Stimulated activated CD4-positive, alpha-beta T cell treated with anti-CD3 and anti-CD28 coated beads, Interleukin-1b, Interleukin-23, amount 100 ng/mL, for 24 hours (primary cell): ENCODE measurements at places on chromosomes 6 and 20.

GRCh38 chr6:138896104-138896756 is 91.8 kb downstream of the REPS1 start:
- no peak for DNase-seq

DNA sequence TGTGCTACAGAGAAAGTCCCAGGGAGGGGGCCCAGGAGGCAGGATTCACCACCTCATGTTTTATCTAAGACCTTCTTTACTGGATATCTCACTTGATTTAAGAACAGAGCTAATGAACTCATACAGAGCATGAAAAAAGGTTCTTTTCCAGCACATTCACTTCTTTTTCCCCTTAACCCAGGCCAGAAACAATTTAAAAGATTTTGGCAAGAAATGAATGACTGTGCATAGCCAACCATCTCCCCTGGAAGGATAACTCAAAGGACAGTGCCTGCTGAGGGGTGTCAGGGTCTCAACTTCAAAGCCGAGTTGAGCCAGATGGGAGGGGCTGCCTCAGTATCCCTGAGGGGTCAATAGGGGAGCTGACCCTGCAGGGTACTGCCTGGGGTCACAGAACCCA is 253.4 kb downstream of the SOD2 start:
- DNase-seq = no peak

DNA sequence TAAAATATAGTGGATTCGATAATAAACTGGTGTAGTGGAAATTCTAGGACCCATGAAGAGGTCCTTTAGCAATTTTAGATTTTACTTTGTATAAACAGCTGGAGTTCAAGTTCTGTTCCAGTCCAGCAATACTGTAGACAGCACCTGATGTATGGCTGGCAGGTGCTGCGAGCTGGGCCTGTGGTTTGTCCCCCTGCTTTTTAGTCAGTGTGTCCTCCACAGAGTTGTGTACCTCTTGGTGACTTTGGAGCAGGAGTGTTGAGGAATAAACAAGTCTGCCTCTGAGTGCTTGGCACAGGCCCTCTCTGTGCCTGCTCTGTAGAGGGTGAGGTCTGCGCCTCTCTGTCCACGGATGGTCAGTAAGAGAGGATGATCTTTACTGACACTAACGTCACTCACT is 13.8 kb downstream of the STX16 start:
- no peak for DNase-seq

GRCh38 chr6:626236-626635 is 30.7 kb downstream of the HUS1B start:
- DNase-seq = no peak

DNA sequence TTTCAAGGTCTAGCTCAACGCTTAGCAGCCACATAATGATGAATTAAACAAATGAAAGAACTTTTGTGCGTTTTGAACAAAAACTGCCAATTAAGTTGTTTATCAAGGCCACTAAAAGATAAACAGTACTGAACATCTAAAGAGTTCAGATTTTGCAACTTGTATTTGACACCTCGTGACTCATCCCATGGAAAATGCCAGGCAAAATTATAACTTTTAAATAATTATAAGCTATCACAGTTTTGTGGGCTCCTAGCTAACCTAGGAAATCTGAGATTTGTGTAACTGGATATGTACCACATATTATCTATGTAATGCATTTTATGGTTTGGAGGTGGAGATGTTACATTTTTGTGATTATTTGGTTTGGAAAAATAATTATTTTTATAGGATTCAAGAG is 9.6 kb upstream of the BAG2 start:
- no peak for DNase-seq

- DNase-seq = no peak
Observed at GRCh38 chr6:170030284-170030815, 260.5 kb downstream of the DLL1 start.

DNA sequence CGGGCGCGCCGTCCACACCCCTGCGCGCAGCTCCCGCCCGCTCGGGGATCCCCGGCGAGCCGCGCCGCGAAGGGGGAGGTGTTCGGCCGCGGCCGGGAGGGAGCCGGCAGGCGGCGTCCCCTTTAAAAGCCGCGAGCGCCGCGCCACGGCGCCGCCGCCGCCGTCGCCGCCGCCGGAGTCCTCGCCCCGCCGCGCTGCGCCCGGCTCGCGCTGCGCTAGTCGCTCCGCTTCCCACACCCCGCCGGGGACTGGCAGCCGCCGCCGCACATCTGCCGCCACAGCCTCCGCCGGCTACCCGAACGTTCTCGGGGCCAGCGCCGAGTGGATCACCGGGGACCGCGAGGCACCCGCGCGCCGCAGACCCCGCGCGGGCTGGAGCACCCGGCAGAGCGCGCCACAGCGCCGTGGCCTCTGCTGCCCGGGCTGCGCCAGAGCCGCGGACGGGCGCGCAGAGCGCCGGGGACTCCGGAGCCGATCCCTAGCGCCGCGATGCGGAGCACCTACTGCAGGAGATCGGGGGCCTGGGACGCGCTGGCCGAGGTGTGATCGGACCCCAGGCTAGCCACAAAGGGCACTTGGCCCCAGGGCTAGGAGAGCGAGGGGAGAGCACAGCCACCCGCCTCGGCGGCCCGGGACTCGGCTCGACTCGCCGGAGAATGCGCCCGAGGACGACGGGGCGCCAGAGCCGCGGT is at the start of gene BMP2:
Gene BMP2, plus strand, starts transcription at position 151 of the 692 bp plus-strand sequence. CDS start 2,441 bp downstream, outside the sequence.
- no peak for DNase-seq

DNA sequence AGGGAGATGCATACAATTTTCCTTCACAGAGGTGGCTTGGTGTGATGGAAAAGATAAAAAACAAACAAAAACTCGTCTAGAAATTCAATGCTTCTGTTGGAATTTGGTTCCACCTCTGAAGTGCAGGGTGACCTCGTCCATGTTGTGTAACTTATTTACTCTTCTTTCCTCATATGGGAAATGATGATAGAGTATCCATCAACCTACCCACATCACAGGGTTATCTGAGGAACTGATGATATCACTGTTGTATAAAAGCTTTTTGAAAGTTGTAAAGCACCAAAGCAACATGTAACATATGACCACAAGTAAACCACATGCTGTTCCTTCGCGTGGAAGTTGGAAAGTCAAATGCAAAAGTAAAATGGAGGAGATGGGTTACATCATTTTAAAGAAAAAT is 212.0 kb upstream of the SGK1 start:
- no peak for DNase-seq

GRCh38 chr20:61704661-61705060 is 361.0 kb downstream of the TAF4 start:
- no peak for DNase-seq

GRCh38 chr6:128071212-128071611 is 170.4 kb upstream of the THEMIS start:
- no peak for DNase-seq

DNA sequence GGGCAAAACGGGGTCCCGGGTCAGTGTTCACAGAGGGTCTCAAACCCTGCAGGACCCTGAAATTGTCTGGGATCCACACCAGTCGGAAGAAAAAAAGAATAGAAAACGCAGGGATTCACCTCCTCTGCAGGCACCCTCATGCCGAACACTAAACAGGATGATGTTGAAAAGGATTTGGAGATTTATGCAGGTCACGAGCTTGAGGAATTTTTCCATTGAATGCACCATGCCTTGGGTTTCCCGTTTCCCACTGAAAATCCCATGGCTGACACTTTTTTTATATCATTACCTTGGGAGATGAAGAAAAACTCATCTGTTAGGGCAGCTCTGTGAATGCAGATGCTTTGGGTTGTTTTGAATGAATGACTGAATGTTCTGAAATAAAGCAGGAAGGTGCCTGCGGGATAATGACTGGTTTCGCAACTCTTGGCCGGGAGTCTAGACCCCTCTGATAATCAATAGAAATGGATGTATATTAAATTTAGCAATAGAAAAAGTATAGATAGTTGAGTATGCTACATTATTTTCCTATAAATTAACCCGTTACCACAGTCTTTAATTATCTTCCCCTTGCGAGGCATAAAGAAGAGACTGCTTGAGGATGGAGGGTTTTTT is 147.5 kb upstream of the AFDN start:
- no peak for DNase-seq

DNA sequence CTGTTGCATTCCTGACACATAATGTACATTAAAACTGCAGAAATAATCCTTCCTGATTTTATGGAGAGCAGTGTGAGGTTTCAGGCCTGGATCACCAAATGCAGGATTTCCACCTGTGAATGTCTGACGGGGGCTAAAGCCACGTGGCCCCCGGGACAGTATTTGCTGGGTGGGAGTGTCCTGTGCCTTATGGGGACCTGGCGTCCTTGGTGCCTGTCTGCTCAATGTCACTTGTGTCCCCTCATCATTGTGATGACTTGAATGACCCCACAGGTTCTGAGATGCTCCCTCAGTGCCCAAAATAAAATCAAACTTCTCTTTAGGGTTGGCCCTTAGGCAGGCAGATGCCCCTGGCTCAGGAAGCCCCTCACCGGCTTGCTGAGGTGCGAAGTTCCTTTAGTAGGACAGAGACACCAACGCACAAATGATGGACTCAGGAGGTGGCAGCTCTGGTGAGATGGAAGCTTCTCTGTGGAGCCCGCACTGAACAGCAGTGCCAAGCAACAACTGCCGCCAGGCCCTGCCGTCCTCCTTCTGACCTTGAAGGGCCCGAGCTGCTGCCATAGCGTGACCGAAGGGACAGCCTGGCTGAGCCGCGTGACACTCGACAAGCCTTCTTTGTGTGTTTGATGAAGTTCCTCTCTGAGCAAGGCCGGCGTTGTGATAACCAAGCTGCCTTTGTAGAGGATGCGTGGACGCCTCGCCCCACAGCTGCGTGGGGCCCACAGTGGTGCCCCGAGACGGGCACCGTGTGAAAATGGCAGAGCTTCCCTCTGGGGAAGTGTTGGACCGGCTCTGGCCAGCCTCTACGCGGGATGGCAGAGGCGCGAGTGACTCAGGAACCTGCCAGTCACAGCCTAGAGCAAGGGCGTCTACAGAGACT is 30.9 kb downstream of the FRMD1 start:
- no peak for DNase-seq

DNA sequence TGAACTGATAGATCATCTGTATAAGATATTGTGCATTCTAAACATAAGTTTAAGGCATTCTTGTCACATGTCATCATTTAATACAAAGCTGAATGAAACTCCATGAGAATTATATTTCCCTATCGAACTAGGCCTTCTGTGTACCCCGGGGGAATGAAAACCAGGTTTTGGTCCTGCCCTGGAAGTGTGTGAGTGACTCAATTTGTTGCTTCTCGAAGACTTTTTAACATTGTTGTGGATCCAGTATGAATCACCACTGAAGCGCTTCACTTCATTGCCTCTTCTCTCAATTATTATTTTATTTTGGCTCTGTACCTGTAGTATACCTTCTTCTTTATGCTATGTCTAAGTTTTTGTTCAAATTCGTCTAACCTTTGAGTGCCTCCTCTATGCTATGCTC is 150.8 kb downstream of the GRIK2 start:
- DNase-seq = no peak

- DNase-seq = no peak
Observed at GRCh38 chr6:14707971-14708465, 537.9 kb upstream of the JARID2 start.
